ENCODE measurements at places on chromosomes 13 and 19. TPM values are rescaled to one million over a fixed set of nuclear protein-coding genes. Genes with fewer than 3 reads are reported as not detected.

DNA sequence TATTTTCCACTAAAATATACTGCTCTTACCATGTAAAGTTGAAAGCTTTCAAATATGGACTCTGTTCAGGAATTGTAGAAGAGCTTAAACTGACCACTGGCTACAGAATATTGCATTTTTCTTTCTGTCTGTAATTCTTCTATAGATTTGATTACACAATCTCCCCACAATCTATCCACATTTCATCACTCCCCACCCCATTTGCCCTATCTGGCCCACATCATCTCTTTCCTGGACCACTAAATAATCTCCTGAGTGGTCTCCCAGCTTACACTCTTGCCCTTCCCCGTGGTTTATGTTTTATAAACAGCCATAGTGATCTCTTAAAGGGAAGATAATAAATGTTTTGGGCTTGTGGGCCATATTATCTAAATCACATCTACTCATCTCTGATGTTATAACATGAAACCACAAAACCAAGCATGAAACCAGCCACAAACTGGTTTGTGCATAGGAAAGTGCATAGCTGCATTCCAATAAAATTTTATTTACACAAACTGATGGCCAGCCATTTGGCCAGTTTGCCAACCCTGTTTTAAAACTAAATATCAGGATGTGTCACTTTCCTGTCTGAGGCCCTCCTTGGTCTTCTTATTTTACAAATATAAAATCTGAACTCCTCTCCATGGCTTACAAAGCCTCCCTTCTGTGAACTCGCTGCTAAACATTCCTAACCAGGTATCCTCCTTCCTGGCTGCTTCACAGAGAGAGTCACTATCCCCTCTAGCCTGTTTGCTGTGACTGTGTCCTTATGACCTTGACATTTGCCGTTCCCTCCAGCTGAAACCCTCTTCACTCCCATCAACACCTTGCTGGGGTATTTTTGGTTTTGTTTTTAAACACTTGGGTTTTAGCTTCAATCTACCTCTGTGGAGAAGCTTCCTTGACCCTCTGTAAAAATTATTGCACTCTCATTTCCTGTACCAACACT is 500.9 kb downstream of the GPC6 start:
- DNase-seq = no peak

- no peak for DNase-seq
Observed at GRCh38 chr19:7257148-7258040, 36.8 kb downstream of the INSR start.

PLD3 gene
- 467 TPM for polyA plus RNA-seq

ZSCAN4 gene
- polyA plus RNA-seq = not detected

GRCh38 chr19:14222886-14223285 is 16.9 kb upstream of the ADGRL1 start:
- DNase-seq = no peak

GRCh38 chr19:3868770-3869456 is at the start of gene ZFR2:
ZFR2 (minus strand) TSS chr19:3869038; CDS start chr19:3869017, 21 bp downstream.
- peak; percentile 84 for DNase-seq

DNA sequence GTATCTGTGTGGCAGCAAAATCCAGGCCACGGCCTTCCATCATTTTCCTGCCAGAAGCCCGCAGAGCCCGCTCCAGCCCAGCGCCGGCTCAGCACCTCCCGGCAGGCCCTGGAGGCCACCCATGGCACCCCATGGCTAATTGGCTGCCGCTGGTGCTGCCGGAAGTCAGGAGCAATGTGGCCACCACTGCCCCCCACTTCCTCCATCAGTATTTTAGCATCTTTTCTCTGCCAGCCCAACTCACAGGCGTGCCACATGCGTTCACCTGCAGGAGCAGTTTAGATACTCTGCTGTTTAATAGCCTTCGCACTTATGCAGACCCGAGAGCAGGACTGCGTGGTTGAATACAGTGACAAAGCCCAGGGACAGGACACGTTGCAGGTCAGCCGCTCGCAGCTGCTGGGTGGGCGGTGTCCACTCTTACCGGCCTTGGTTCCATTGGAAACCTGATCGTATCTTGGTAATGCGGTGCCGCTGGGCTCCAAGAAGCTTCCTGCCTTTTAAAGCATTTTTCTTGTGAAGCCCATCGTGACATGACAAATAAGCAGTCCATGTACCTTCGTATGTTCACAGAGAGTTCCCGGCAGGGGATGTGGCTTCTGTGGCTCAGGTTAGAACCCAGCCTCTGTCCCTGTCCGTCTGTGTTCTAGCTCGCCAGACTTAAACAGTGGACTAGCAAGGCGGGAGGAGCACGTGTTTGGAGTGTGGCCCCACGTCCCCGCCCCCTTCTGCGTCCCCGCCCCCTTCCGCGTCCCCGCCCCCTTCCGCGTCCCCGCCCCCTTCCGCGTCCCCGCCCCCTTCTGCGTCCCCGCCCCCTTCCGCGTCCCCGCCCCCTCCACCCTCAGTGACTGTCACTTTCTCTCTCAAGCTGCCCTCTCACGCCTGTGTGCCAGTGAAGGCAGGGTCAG is 162.0 kb upstream of the SOX1 start:
- DNase-seq = no peak

LHFPL6 gene
- 26.4 TPM for polyA plus RNA-seq

DACT3 gene
- polyA plus RNA-seq = 27.4 TPM

KLF2 gene
- polyA plus RNA-seq = 8.5 TPM

- DNase-seq = no peak
Observed at GRCh38 chr13:113091891-113092775, 13.5 kb upstream of the F7 start.

- no peak for DNase-seq
Observed at GRCh38 chr19:33133438-33134031, 1.6 kb downstream of the WDR88 start.

DNA sequence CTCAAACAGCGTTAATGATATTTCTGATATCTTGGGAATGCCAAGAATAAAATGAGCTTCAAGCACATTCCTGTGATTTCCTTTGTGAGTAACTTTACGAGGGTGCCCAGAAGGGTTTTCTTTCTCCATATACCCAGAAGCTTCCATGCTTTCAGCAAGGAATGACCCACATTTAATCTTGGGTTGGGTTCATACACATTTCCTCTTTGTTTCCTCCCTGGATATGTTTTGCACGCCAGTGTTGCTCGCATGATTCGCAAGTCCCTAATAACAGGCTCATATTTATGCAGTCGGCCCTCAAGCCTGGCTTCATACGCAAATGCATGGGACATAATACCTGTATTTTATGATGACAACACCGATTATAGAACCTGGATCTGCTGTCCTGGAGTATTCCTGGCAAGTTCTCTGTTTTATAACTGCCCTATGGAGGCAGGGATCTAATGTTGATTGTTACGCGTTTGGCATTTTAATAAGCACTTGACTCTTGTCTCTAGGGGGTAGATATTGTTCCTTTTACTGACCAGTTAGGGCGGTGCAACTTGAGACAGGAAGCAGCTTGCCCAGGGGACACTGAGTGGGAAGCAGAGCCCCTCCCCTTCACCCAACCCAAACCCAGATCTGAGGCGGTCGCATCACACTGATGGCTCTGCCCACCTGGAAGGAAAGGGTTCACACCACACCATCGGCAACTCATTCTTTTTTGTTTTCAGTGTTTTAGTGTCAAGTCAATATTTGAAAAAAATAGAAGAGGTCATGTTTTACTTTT is 220.4 kb upstream of the SOX1 start:
- DNase-seq = no peak

Data from brain (organoid and tissue), 16 donors.